ENCODE measurements at places on chromosomes 16 and 17.

GRCh38 chr17:44925731-44926697 lies 10.7 kb upstream of the GFAP start:
- no peak for DNase-seq

GRCh38 chr16:10762336-10763016 lies 18.8 kb downstream of the NUBP1 start:
- DNase-seq = no peak

- peak; percentile 93 for DNase-seq
Measured at GRCh38 chr17:4967539-4968485, at the start of gene SPAG7. TSS of gene SPAG7 (minus strand) at chr17:4967817. CDS start at chr17:4967804, 13 bp downstream.

GRCh38 chr17:82734987-82735866 lies at the start of gene FN3K:
TSS of gene FN3K (plus strand) at chr17:82735615. CDS start at chr17:82735637, 22 bp downstream.
- DNase-seq = no peak

DNA sequence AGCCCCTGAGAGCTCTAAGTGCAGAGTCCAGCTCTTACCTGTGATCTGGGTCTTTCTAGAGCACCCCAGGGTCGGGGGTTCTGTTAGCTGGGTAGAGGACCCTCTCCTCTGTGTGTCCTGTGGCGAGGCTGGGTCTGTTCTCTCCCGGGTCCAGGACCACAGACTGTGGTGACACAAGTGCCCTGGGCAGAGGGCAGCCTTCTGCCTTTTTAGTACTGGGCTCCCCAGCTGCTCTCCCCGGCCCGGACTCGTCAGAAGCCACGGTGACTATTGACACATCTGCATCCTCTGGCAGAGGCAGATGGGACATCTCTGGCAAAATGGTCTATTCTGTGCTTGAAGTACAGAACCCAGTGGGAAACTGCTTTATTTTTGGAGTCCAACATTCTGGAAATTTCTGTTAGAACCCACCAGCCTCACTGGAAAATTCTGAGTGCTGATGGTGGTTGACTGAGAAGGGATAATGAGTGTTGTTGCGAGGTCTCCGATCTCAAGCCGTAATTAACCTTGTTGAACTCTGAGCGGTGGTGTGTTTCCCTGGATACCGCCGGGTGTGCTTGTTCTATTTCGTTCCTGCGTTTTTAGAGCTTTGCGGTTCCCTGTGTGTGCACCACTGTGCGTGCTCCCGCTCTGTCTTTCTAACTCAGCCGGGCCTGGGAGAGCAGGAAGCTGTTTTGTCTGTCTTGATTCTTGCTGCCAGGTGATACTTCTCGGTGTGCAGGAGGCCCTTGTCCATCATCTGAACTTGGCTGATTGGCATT lies 26.0 kb upstream of the NUDT16L1 start:
- no peak for DNase-seq

DNA sequence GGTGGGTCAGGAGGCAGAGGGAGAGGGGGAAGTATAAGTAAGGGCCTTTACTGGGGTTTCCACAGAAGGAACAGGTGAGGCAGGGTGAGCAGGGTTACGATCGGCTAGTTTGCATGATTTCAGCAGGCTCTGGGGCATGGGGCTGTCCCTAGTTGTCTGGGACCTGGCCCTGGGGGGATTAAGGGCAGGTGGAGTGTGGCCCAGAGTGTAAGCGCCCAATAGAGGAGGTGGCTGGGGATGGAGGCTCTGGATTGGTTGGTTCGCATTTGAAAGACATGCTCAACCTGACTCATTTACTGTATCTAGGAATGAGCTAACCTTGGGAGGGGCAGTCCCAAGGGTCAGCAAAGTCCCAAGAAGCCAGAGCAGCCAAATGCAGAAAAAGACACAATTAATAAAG lies 230.3 kb downstream of the MAP2K4 start:
- no peak for DNase-seq

- no peak for DNase-seq
Measured at GRCh38 chr17:48253975-48254374, 146.4 kb downstream of the SNX11 start.

GRCh38 chr16:79500286-79500685 lies 100.3 kb downstream of the MAF start:
- DNase-seq = no peak

- no peak for DNase-seq
Measured at GRCh38 chr16:84132527-84133285, 12.3 kb downstream of the HSDL1 start.

DNA sequence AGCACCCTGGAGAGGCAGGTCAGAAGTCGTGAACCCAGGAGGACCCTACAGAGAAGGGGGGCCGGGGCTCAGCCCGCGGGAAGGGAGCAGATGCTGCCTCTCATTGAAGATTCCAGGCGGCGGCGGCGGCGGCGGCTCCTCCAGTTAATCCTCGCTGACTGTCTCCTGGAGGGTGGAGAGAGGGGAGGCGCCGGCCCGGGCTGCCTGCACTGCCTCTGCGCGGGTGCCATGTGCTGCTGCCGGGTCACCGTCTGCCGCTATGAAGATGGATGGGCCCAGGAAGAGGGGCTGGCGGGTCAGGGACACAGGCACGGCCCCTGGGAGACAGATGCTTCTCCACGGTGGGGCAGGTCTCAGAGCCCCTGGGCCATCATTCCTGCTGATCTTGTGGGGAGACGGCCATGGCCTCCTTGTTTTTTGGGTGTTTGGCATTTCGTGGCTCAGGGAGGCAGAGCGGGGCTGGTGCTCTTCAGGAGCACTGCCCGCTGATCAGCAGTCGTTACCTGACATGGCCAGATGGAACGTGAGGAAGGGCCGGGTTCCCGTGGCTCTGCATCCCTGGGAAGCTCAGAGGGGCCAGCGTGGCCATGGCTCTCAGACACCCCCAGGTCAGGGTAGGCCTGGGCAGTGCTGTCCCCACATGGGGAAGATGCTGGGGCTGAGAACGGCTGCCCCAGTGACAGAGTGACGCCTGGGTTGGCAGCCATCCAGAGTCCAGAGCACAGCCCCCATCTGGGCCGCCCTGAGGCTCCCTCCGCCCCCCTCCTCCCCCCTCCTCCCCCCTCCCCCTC lies 36.1 kb downstream of the GINS2 start:
- no peak for DNase-seq

GRCh38 chr16:28590384-28591340 lies 6.2 kb downstream of the SULT1A2 start:
- DNase-seq = no peak

DNA sequence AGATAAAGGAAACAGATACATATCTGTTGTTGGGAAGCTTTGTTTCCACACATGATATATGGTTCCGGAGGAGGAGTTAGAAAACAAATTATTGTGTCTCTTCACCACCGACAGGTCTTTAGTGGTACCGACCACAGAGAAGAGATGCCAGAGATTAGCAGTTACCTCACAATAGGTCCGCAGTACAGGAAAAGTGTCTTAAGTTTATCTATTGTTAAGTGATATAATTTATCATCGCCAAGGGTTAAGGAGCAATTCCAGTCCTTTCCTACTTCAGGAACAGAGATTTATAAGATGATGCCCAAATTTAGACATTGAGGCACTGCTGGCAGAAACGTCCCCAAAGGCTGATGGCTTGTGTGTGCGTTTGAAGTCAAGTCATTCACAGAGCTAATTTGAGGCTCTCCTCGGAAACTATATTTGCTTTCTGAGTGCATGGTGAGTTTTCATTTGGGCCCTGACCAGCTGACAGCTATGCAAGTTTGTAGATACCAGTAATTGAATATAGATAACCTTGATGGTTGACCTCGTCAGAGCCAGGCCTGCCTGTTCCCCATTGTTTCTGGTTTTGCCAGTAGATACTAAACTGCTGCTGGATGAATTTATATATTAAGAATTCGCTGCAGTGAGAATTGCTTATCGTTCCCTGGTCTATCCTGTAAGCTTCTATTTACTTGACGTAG lies 196.4 kb upstream of the IRX3 start:
- no peak for DNase-seq

GRCh38 chr17:13977837-13978236 lies 91.5 kb upstream of the COX10 start:
- no peak for DNase-seq

DNA sequence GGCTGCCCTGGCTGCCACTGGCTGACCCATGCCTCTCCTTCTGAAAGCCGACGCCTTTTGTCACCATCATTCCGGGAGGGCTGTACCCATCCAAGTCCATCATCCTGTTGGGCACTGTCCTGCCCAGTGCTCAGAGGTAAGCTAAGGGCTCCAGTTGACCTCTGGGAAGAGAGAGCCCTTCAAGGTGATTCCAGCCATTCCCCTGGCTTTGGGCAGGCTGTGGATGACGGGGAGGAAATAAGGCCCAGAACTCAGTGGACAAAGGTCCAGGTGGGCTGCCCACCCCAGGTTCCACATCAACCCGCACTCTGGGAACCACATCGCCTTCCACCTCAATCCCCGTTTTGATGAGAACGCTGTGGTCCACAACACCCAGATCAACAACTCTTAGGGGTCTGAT lies 45.8 kb downstream of the NOS2 start:
- DNase-seq = no peak

- DNase-seq = peak; percentile 38
Measured at GRCh38 chr17:20156196-20157000, 147.2 kb downstream of the SPECC1 start.

- DNase-seq = no peak
Measured at GRCh38 chr17:15456496-15456895, 10.9 kb downstream of the CDRT4 start.

- DNase-seq = no peak
Measured at GRCh38 chr16:66996983-66997358, 8.6 kb downstream of the CES4A start.

- DNase-seq = no peak
Measured at GRCh38 chr17:64410750-64411490, 20.3 kb upstream of the PECAM1 start.

- DNase-seq = no peak
Measured at GRCh38 chr16:54327609-54328008, 41.0 kb upstream of the IRX3 start.

DNA sequence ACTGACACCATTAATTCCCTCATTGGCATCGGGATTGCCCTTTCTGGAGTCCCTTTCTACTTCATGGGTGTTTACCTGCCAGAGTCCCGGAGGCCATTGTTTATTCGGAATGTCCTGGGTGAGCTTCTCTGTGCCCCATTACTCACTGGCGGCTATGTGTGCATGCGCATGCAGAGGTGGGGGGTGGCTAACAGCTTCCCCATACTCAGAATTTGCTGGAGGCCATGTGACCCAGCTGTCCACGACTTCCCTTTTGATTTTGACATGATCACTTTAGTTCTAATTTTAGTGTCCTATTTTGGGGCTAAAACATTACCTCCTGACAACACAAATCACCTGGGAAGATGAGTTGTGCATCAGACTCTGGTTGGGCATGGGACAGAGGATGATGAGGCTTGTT lies 14.1 kb downstream of the SLC7A6OS start:
- no peak for DNase-seq

- no peak for DNase-seq
Measured at GRCh38 chr16:89517128-89517527, 8.9 kb downstream of the SPG7 start.

GRCh38 chr17:79473876-79474440 lies 136.9 kb downstream of the RBFOX3 start:
- DNase-seq = no peak

GRCh38 chr16:59392911-59393310 lies 658.8 kb upstream of the GOT2 start:
- DNase-seq = no peak

DNA sequence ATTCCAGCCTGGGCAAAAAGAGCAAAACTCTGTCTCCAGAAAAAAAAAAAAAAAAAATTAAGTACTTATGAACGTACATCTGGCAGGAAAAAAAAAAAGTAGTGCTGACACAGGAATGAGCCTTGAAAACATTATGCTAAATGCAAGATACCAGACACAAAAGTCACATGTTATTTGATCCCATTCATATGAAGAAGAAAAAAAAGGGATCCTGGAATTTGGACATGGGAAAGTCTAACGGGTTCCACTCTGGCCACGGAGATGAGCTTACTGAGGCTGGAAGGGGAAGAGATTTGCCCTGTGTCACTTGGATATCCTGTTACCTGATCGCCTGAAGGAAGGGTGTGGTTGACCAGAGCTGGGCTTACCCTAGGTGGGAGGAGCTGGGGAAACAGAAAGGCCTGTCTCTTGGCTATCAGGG lies 251.9 kb downstream of the PARN start:
- no peak for DNase-seq

DNA sequence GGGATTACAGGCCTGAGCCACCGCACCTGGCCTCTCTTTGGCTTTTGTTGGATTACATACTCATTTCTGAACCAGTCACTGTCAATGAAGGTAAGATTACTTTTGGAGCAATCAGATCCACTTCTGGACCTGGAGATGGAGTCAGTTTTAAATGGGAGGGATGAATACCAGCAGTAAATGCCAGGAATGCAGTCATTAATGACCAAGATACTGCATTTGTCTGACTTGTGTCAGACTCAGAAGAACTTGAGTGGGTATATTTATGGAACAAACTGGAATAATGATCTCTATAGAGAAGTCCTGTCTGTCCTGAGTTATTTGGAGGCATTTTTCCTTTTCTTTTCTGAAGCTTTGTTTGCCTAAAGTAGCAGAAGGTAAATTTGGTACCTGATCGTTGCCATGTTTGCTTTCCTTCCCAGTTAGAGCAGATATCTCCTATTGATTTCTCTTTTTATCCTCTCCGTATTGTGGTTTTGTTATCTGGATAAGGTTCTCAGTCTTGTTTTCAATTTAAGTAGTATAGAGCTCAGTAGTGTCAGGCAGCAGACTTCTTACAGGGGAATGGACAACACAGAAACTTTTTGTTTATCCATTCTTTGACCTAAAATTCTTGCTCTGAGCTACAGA lies 10.7 kb downstream of the NLK start:
- no peak for DNase-seq

All from natural killer cell (primary cell).